NAMALWA (cell line): ENCODE measurements at places on chromosomes 3 and 15.

GRCh38 chr3:148839805-148840204 is 12.2 kb downstream of the CPB1 start:
- DNase-seq = no peak

- DNase-seq = no peak
Observed at GRCh38 chr3:197487911-197488391, 67.8 kb downstream of the BDH1 start.

DNA sequence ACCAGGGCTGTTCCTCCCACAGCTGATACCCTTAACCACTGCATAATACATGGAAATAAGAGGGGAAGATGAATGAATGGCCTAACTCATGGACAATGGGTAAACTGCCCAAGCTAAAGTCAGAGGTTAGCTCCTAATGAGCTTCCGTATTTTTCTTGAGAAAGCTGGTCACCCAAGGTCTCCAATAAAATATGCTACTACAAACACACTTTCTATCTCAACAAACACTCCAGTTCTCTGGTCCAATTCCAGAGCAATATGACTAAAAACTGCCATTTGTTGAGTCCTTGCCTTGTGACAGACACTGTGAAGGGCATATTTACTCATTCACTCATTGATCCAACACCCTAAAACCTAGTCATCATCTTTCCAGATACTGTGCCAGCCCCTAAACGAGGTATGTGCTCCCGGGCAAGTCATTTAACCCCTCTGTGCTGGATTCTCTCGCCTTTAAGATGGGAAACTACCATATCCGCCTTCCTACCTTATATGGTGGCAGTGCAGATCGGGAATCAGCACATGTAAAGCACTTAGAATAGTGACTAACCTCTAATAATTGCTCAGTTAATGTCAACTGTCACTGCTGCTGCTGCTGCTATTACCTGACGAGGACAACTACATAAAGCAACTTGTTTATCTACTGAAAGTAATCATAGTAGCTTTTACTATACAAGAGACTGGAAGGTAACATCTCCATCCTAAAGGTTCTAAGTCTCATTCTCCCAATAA is 89.1 kb downstream of the XXYLT1 start:
- no peak for DNase-seq

DNA sequence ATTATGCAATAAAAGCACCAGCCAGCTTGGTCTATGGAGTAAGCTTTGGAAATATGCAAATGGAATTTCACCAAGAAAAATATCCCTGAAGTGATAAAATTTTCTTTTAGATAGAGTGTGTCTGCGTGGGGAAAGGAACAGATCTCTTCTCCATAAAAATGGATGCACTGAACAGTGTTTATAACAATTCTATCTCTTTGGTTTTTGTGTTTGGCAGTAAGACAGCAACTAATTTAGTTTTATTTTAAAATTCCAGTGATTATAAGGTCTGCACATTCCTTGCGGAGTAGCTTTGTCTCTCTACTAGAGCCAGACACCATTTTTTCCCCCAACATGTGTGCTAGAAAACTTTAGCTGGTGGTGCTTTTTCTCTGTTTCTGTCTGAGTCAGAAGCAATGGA is 712.4 kb downstream of the GRM7 start:
- DNase-seq = no peak

DNA sequence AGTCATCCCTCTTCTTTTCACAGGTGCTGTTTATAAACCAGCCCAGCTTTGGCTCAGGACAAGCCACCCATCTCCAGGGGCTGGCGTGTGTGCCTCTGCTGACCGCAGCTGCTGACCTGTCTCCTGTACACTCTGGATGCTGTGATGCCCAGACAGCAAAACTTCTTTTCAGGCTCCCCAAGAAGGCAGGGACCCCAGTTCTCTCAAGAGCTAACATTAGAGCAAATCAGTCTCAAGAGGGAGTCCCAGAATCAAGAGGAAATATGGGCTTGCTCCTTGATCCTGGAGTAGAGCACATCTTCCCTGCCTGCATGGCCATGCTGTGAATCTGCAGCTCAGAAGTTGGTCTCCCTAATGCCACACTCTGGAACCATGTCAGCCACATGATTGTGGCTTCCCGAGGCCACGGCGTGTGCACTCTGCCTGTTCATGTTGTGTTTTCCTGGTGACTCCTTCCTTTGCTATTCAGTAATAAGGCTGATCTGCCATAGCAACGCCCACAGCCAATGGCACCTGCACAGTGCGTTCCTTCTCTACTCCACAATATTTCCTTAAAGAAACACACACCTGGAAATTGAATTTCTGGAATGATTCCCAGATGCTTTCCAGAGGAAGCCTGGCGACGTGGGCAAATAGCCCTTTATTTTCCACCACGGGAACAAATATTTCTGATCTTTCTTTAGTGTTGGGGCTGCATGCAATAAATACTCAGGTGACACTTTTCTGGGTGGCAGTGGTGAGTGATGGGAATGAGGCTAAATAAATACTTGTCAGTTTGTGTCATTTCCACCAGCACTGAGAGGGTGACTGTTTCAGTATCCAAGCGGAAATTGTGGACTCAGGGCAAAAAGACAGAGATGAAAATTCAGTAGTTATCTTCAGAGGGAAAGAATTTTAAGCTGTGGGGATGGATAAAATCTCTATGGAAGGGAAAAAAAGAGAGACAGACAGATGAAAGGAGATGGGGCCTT is 21.9 kb upstream of the THSD4 start:
- no peak for DNase-seq

DNA sequence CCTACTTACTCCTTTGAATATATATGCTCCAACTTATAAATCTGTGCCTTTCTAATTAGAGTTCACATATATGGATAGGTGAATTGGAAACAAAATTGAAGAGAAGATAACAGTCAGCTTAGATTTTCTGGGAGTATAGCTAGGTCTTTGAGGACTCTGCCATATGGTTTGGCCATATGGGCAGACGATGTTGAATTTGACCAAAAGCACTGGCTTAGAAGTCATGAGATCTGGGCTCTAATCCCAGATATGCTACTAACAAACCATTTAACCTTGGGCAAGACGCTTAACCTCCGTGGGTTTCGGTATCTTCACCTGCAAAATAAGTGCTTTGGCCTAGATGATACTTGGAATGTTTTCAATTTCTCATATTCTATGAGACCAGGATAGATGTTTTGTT is 154.1 kb downstream of the LSAMP start:
- no peak for DNase-seq

DNA sequence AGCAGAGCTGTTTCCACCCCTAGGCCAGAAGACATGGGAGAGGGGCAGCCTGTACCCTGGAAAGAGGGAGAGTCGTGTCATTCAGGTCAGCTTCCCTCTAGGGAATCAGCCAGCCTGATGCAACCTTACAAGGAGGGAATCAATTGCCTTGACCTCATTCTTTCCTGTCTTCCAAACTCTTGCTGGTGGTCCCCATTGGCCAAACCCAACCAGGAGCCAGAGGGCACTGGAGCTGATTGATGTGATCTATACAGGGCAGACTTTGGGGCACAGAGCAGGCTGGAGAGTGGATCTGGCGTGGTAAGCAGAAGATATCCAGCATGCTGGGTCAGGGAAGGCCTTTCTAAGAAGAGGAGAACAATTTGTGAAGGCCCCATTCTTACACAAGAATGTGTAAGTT is 19.1 kb upstream of the MAGEF1 start:
- no peak for DNase-seq

DNA sequence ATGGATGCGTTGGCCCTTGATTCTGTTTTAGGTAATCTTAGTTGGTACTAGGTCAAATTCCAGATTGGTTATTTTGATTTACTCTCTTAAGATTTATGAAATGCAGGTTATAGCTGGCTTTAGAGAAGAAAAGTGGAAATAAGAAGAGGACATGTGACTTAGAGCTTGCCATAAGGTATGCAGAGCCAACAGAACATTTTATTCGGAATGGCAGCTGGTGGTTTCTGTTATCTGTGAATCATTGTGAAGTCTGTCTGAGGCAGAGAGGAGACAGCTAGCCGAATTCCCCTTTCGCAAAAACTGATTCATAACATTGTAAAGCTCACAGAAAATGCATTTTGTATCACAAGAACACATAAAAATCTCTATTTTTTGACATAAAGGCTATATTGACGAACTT is 82.1 kb downstream of the FILIP1L start:
- DNase-seq = no peak

DNA sequence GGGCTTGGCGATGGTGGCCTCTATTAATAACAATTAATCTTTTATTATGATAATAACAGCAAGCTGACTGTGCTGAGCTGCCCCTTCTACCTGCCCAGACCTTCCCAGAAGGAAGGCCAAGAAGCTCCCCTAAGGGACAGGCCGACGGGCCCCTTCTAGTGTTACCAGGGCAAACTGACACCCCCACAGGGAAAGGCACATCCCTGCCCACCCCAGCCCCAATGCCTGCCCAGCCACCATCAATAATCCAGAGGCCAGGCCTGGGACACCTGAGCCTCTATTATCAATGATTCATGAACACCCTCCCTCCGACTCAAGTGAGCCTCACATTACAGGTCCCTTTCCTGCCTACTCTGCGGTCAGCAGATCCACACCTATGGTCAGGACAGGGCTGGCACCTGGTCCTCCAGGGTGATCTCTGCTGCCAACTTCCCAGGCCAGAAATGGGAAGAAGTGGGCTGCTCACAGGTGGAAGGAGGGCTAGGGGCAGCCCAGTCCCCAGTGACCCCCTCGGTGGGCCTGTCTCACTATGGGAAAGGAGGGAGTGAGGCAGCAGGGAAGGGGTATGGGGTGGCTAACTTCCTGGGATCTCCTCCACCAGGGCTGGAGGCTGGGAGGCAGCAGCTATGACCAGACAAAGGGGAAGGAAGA is 1.8 kb downstream of the TWF2 start:
- DNase-seq = no peak

DNA sequence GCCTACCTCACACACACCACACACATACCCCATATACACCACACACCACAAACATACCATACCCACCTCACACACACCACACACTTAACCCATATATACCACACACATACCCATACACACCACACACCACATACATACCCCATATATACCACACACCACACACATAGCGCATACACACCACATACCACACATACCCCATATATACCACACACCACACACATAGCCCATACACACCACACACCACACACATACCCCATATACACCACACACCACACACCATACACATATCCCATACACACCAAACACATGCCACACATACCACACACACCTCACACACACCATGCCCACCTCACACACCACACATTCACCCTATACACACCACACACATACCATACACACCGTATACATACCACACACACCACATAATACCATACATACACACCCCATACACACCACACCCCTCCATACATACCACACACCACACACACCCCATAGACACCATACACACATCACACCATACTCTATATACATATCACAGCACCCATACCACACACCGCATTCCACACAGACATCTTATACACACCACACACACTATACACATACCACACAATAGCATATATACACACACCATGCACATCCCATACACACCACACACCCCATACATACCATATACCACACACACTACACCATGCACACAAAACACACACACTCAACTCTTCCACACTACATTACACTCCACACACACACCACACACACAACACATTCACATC is 29.5 kb downstream of the APBA2 start:
- DNase-seq = no peak

- no peak for DNase-seq
Observed at GRCh38 chr15:83178869-83179325, 28.7 kb downstream of the HDGFL3 start.

- DNase-seq = no peak
Observed at GRCh38 chr3:150138824-150139223, 168.1 kb upstream of the PFN2 start.

DNA sequence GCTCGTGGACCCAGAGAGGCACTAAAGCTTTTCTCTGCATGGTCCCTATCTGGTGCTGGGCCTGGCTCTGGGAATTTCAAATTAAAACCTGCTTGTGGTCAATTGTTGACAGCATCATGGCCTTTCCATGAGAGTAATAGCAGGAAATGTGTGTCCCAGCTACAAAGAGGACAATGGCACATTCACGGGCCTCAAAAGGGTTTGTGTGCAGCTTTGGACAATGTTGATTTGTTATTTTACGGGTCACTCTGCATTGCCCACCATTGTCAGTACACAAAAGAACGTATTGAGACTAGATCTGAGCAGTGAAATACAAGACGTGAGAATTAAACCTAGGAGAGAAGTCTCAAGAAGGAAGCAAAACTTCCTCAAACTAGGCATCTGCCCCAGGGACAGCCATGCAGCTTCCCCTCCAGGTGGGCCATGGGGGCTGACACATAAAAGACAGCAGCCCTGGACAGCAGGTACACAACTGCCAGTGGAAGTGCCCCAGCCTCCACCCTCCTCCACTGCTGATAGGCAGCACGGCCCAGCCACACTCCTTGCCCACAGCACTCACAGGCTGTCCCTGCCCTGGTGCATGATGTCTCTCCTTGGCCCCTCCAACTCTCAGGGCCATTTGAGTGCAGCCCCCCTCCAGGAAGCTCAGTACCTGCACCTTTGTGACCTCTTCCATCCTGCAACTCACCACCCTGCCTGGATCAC is 15.9 kb upstream of the LTF start:
- DNase-seq = no peak

DNA sequence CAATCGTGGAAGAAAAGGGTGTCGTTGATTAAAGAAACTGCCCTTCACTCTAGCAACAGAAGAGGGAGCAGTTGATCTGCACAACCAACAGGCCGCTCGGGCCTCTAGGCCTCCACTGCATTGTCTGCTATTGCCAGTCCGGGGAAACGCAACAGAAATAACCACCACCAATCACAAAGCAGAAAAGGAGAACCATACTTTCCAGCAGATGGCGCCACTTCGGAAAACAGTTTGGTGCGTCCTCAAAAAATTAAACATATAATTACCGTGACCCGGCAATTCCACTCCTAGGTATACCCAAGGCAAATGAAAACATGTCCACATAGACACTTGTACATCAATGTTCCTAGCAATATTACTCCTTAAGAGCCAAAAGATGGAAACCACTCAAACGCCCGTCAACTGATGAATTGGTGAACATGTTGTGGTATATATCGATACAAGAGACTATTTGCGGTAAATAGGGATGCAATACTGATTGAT is 154.1 kb downstream of the TJP1 start:
- peak; percentile 69 for DNase-seq

GRCh38 chr15:85306946-85307686 is 73.3 kb upstream of the AKAP13 start:
- DNase-seq = no peak

DNA sequence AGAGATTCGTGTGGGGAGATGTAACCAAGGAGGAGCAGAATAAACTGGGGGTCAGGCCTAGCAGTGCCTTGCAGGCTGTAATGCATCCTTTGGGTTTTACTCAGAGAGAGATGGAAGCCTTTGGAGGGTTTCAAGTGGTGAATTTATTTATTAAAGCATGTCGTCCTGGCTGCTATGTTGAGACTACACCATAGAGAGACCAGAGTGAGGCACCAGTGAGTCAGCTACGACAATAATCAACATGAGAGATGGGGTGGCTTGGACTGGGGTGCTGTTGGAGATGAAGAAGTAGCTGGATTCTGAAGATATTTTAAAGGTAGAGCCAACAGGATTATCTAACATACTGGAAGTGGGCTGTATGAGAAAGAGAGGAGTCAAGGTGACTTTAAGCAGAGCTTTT is 335.3 kb upstream of the ARHGEF26 start:
- peak; percentile 20 for DNase-seq
